Panc1 (cell line): ENCODE measurements at places on chromosomes 3 and 15. TPM values are rescaled to one million over a fixed set of nuclear protein-coding genes. Genes with fewer than 3 reads are reported as not detected.

GRCh38 chr3:194687638-194688199 lies 2.0 kb downstream of the FAM43A start:
- H3K27me3 ChIP-seq: no peaks in the 10 kb centered on the region
- H3K36me3 ChIP-seq: no peaks in the 10 kb centered on the region
- H3K4me1 ChIP-seq: peaks cover 51% of the 10 kb centered on the region

GRCh38 chr3:23435318-23435717 lies 232.2 kb downstream of the UBE2E2 start:
- H3K36me3 ChIP-seq: no peaks in the 10 kb centered on the region
- no peak overlapping the region for H3K4me3 ChIP-seq
- H3K27me3 ChIP-seq: no peaks in the 10 kb centered on the region
- no peak overlapping the region for H3K27ac ChIP-seq
- H3K4me1 ChIP-seq: 0 out of 2 replicates have a peak, but pooled peaks cover 2% of the 10 kb centered on the region

DNA sequence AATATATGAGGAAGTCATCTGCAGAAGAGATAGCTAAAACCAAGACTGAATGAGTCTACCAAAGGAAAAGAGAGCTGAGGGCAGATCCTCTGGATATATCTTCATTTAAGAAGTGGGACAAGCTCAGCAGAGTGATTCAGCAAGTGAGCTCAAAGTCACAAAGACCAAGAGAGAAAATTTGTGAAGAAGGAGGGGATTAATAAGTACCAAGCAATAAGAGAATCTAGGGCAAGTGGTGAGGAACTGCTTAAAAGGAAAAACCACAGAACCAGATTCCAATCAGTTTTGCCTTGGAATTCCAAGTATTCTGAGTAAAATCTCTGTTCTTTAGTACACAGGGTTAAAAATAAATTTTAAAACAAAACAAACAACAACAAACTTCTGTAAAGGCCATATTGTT lies 3.6 kb downstream of the EHHADH start:
- H3K4me1 ChIP-seq: peaks cover 4% of the 10 kb centered on the region; the same call in 1 of the 2 replicates
- H3K4me3 ChIP-seq: no peak overlapping the region
- no peak overlapping the region for H3K27ac ChIP-seq
- H3K36me3 ChIP-seq: no peaks in the 10 kb centered on the region
- no peaks in the 10 kb centered on the region for H3K27me3 ChIP-seq
- DNase-seq: no peak

GRCh38 chr3:37608061-37608702 lies 253.5 kb upstream of the CTDSPL start:
- H3K27me3 ChIP-seq: no peaks in the 10 kb centered on the region
- H3K36me3 ChIP-seq: no peaks in the 10 kb centered on the region
- no peak overlapping the region for H3K4me3 ChIP-seq
- H3K27ac ChIP-seq: no peak overlapping the region
- H3K4me1 ChIP-seq: peaks cover 3% of the 10 kb centered on the region; the same call in 1 of the 2 replicates

- no peaks in the 10 kb centered on the region for H3K27me3 ChIP-seq
- H3K4me1 ChIP-seq: no peaks in the 10 kb centered on the region
- H3K36me3 ChIP-seq: peaks cover 5% of the 10 kb centered on the region
Observed at GRCh38 chr3:122356402-122356801, 26.6 kb downstream of the MIX23 start.

GRCh38 chr3:8647137-8647985 lies 2.8 kb upstream of the SSUH2 start:
- no peak for DNase-seq
- H3K27me3 ChIP-seq: no peaks in the 10 kb centered on the region
- no peaks in the 10 kb centered on the region; the same call in 1 of the 2 replicates for H3K4me1 ChIP-seq

DNA sequence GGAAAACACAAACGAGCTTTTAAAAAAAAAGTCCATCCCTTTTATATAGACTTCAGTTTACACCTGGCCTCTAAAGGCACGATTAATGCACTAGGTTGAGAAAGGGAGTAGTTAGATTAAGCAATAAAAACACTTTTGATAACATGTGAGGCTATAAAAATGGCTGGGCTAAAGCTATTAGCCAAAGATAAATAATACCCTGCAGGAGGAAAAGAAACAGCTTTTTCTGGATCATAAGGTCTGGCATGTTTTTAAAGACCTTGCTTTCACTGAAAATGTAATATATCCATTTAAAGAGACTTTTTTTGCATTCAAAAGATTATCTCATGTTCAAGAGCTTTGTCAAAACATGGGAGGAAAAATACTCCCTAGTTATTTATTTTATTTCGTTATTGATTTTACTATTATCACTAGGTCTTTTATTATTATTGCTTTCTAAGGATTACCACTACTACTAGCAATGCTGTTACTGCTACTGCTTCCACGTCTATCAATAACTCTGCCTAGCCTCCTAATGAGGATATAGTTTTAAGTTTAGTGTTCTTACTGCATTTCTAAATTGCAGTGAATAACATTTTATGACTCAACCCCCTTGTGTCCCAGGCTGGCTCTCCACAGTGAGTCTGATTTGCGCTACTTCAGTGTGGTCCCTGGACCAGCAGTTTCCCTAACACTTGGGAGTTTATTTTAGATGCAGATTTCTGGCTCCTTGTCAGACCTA lies 93.4 kb downstream of the THRB start:
- H3K27ac ChIP-seq: no peak overlapping the region
- H3K27me3 ChIP-seq: no peaks in the 10 kb centered on the region
- H3K36me3 ChIP-seq: no peaks in the 10 kb centered on the region
- no peak for DNase-seq

- H3K4me3 ChIP-seq: no peak overlapping the region
- H3K27ac ChIP-seq: no peak overlapping the region
- no peaks in the 10 kb centered on the region for H3K27me3 ChIP-seq
- H3K36me3 ChIP-seq: no peaks in the 10 kb centered on the region; the same call in 1 of the 2 replicates
Observed at GRCh38 chr15:99385005-99385669, 133.9 kb downstream of the LRRC28 start.

- H3K36me3 ChIP-seq: no peaks in the 10 kb centered on the region; the same call in 1 of the 2 replicates
- peaks cover 27% of the 10 kb centered on the region for H3K4me1 ChIP-seq
- H3K4me3 ChIP-seq: no peak overlapping the region
- H3K27me3 ChIP-seq: no peaks in the 10 kb centered on the region
- DNase-seq: no peak
Observed at GRCh38 chr3:14147066-14147435, 22.2 kb downstream of the TMEM43 start.

GRCh38 chr3:188689101-188689574 lies 482.6 kb upstream of the TPRG1 start:
- H3K4me1 ChIP-seq: no peaks in the 10 kb centered on the region
- H3K4me3 ChIP-seq: no peak overlapping the region
- no peak overlapping the region for H3K27ac ChIP-seq
- H3K27me3 ChIP-seq: no peaks in the 10 kb centered on the region
- DNase-seq: no peak

DNA sequence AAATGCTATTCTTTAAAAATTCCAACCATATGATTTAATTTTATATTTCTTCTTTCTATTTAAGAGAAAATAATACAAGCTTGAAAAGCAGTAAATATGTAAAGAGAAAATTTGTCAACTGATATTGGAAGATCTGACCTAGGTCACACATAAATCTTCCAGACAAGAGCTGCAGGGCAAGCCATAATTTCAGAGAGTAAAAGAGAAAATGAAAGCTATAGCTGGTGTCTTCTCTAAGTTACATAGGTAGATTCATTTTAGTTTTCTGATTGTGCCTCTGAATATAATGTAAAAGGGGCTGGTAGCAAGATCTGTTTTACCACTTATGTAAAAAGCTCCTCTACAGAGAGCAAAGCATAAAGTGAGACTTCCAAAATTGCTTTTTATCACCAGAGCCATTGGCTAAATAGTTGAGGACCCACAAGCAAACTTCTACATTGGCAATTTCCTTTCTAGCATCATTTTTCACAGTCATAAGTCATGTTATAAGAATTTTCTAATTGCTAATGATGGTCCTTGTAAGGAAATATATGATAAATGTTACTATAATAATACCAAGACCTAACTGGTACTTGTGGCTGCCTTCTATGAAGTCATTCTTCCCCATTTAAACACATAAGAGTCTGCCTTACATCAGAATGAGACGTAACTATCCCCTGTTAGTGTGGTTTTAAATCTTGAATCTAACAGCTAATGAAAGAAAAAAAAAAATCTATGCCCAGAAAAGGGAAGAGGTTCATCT lies 80.8 kb upstream of the SKOR1 start:
- H3K27me3 ChIP-seq: no peaks in the 10 kb centered on the region
- DNase-seq: no peak
- no peak overlapping the region for H3K4me3 ChIP-seq
- no peak overlapping the region for H3K27ac ChIP-seq
- H3K4me1 ChIP-seq: no peaks in the 10 kb centered on the region

GRCh38 chr3:55162031-55162795 lies 234.4 kb upstream of the LRTM1 start:
- no peak overlapping the region for H3K4me3 ChIP-seq
- no peaks in the 10 kb centered on the region for H3K36me3 ChIP-seq
- DNase-seq: no peak
- no peak overlapping the region for H3K27ac ChIP-seq

- DNase-seq: no peak
- H3K27ac ChIP-seq: no peak overlapping the region
- H3K4me3 ChIP-seq: no peak overlapping the region
- H3K27me3 ChIP-seq: no peaks in the 10 kb centered on the region
Observed at GRCh38 chr3:29212789-29213433, 68.0 kb upstream of the RBMS3 start.

DNA sequence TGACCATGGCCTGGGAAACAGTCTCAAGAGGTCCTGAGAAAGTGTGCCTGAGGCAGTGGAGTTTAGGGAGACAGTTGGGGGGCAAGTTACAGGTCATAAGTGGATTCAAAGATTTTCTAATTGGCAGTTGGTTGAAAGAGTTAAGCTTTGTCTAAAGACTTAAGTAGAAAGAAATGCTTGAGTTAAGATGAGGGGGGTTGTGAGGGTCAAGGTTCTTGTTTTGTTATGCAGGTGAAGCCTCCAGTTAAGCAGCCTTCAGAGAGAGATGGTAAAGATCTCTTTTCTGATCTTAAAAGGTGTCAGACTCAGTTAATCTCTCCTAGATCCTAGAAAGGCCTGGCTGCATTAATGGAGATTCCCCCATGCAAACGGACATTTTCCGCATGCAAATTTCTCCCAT lies 356.3 kb upstream of the C2CD4B start:
- H3K36me3 ChIP-seq: no peaks in the 10 kb centered on the region
- H3K4me1 ChIP-seq: no peaks in the 10 kb centered on the region; the same call in 1 of the 2 replicates
- H3K4me3 ChIP-seq: no peak overlapping the region

GRCh38 chr3:38648024-38648658 lies 1.3 kb downstream of the SCN5A start:
- DNase-seq: no peak
- H3K36me3 ChIP-seq: no peaks in the 10 kb centered on the region; the same call in 1 of the 2 replicates
- H3K27ac ChIP-seq: no peak overlapping the region
- H3K27me3 ChIP-seq: peaks cover 2% of the 10 kb centered on the region; the same call in 1 of the 2 replicates

DNA sequence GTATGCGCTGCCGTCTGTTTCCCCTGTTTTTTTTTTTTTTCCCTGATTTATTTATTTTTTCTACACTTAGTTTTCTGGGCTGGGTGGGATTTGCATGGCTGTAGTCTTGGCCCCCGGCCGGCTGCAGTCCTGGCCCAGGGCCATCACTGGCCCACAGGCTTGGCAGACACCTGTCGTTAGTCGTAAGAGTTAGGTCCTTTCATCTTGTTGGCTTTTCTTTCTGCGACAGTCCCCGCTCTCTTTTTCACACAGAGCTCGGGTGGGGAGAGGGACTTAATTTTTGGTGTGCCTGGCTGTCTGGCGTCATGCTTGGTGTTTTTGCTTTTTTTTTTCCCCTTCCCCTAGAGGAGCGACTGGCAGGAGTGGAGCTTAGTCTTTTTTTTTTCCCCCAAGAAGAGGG lies 183.4 kb downstream of the KLF13 start:
- no peak for DNase-seq
- no peak overlapping the region for H3K4me3 ChIP-seq
- no peaks in the 10 kb centered on the region; the same call in 1 of the 2 replicates for H3K27me3 ChIP-seq
- no peak overlapping the region for H3K27ac ChIP-seq
- no peaks in the 10 kb centered on the region for H3K36me3 ChIP-seq
- no peaks in the 10 kb centered on the region for H3K4me1 ChIP-seq

GRCh38 chr15:25177955-25178801 lies 223.4 kb downstream of the SNRPN start:
- H3K4me3 ChIP-seq: no peak overlapping the region
- no peak overlapping the region for H3K27ac ChIP-seq
- no peaks in the 10 kb centered on the region for H3K27me3 ChIP-seq

GRCh38 chr3:38004415-38005075 lies 14.0 kb downstream of the VILL start:
- H3K36me3 ChIP-seq: no peaks in the 10 kb centered on the region
- no peaks in the 10 kb centered on the region for H3K4me1 ChIP-seq
- H3K27ac ChIP-seq: no peak overlapping the region
- H3K4me3 ChIP-seq: no peak overlapping the region
- no peak for DNase-seq

GRCh38 chr3:164460851-164461250 lies 617.4 kb downstream of the SI start:
- no peaks in the 10 kb centered on the region for H3K27me3 ChIP-seq
- no peak for DNase-seq

CLDN16 gene
- total RNA-seq: not detected

HIGD2B gene
- 0.21 TPM for total RNA-seq

MITF gene
- 10.8 TPM for total RNA-seq

SPESP1 gene
- total RNA-seq: not detected

SI gene
- total RNA-seq: not detected

NR2E3 gene
- 0.98 TPM for total RNA-seq

APPL1 gene
- 36.3 TPM for total RNA-seq
